ENCODE measurements at places on chromosomes 7 and 10. TPM values are rescaled to one million over a fixed set of nuclear protein-coding genes. Genes with fewer than 3 reads are reported as not detected.

The RASSF4 gene
- 49.0 TPM for total RNA-seq

The LRRD1 gene
- total RNA-seq = not detected

The OR2A42 gene
- not detected for total RNA-seq

- H3K36me3 ChIP-seq = no peaks in the 10 kb centered on the region
- H3K4me1 ChIP-seq = no peaks in the 10 kb centered on the region
- H3K4me3 ChIP-seq = no peak overlapping the region
- H3K27me3 ChIP-seq = no peaks in the 10 kb centered on the region
- no peak for DNase-seq
Measured at GRCh38 chr7:79806161-79806734, 328.4 kb upstream of the GNAI1 start.

DNA sequence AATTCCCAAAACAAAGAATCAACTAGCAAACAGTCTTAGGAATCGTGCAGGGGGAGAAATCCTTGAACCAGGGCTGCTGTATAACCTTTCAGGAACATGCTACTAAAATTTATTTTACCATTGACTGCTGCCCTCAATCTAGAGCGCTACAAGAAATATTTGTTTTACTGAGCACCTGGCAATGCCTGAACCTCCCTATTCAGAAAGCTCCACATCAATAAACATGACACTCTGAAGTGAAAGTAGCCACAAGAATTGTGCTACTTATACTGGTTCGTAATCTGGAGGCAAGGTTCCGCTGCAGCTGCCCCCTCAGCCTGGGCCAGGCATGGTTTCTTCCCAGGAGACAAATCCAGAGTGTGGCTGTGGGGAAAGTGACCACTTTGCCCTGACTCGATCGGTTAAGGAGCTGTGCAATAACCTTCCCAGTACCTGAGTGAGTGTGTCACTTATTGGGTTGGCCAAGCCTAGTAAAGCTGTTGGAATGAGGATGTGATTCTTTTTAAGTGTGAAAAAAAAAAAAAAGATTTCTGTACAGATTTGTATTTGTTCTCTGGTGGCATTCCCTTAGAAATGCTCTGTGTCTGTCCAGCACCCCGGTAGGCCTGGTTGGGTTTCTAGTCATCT is 7.7 kb downstream of the VWA2 start:
- DNase-seq = no peak
- no peaks in the 10 kb centered on the region for H3K27me3 ChIP-seq
- H3K4me3 ChIP-seq = no peak overlapping the region
- peak overlapping the region; percentile 51 for H3K27ac ChIP-seq
- peaks cover 26% of the 10 kb centered on the region for H3K4me1 ChIP-seq
- no peaks in the 10 kb centered on the region for H3K36me3 ChIP-seq

GRCh38 chr10:126670056-126670894 is at the start of gene C10orf90:
Gene C10orf90 (minus strand): TSS chr10:126670693. CDS start chr10:126670480, 213 bp downstream.
- no peak for DNase-seq
- no peaks in the 10 kb centered on the region for H3K36me3 ChIP-seq
- no peak within 1 kb of the TSS for H3K4me3 ChIP-seq
- no peaks in the 10 kb centered on the region for H3K27me3 ChIP-seq

DNA sequence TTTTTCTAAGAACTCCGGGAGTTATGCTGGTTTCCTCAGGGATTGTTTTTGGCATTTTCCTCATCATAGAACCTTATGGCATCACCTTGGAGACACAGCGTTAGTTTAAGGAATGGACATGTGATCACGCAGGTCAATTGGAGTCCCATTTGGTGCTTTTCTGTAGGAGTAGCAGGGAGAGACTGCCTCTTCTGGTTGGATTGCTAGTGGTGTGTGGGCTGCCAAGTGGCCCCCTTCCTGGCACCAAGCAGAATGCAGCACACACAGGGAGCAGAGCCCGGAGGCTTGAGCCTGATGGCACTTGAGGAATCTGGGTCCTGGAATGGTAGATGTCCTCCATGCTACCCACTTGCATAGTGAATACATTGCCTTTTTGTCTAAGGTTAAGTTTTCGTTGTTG is 57.9 kb downstream of the SDK1 start:
- no peak for DNase-seq
- no peaks in the 10 kb centered on the region for H3K27me3 ChIP-seq

DNA sequence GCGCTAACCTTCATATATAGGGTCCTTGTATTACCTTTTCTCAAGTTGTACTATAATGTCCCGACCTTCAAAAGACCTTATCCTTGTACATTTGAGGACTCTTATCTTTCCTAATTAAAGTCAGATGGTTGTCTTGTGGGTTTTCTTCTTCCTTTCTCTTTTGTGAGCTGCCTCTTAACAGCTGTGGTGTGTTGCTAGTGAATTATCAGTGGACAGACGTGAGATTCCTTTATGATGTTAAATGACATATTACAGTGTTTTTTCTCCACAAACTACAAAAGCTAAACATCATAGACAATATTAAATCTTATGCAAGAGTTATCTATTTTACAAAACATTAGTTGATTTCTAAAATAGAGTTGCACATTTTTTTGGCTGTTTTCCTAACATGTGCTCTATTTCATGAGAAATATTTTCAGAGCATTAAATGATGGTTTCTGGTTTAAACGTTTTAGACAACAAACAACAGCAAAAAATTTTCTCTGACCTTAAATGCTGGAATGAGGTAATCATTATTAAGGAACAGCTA is 272.2 kb upstream of the NPVF start:
- H3K4me3 ChIP-seq = no peak overlapping the region
- H3K4me1 ChIP-seq = peaks cover 10% of the 10 kb centered on the region
- no peak overlapping the region for H3K27ac ChIP-seq

GRCh38 chr7:127578036-127578684 is 7.2 kb downstream of the GCC1 start:
- H3K27me3 ChIP-seq = no peaks in the 10 kb centered on the region
- no peak for DNase-seq
- H3K4me3 ChIP-seq = no peak overlapping the region
- H3K36me3 ChIP-seq = peaks cover 44% of the 10 kb centered on the region
- no peak overlapping the region for H3K27ac ChIP-seq

DNA sequence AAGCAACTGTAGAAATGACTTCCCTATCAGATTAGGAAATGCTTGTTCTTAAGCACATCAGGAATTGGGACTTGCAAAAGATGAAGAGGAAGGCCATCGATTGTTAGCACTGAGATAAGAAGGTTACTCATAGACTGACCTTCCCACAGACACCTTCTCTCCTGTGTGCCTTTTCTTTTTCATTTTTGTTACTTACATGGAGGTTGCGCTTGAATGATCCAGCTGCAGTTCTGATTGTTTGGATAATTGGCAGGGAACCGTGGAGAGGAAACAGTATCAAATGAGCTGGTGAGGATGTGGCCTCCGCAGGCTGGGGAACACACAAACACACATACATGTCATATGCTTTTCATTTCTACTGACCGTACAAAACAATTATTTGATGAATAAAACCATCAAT is 134.9 kb upstream of the RSU1 start:
- H3K4me1 ChIP-seq = peaks cover 16% of the 10 kb centered on the region
- H3K36me3 ChIP-seq = no peaks in the 10 kb centered on the region
- H3K27me3 ChIP-seq = no peaks in the 10 kb centered on the region
- no peak overlapping the region for H3K4me3 ChIP-seq
- no peak overlapping the region for H3K27ac ChIP-seq

- H3K4me1 ChIP-seq = no peaks in the 10 kb centered on the region
- DNase-seq = no peak
- H3K27me3 ChIP-seq = no peaks in the 10 kb centered on the region
- no peak overlapping the region for H3K4me3 ChIP-seq
Measured at GRCh38 chr7:73504920-73505319, 17.2 kb downstream of the BAZ1B start.

DNA sequence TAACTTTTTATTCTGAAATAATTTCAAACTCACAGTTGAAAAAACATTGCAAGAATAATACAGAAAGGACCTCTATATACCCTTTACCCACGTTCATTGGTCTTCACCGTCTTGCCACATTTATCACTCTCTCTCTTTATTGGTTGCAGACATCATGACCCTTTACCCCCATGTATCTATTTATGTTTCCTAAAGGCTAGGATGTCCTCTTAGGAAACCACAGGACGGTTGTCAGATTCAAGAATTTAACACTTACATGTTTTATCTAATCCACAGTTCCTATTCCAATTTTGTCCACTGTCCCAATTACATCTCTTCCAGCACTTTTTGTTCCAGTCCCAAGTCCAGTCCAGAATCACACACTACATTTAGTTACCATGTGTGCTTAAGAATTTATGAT is 67.6 kb upstream of the FGFR2 start:
- no peaks in the 10 kb centered on the region for H3K27me3 ChIP-seq
- peaks cover 15% of the 10 kb centered on the region for H3K4me1 ChIP-seq
- H3K36me3 ChIP-seq = no peaks in the 10 kb centered on the region
- H3K4me3 ChIP-seq = no peak overlapping the region
- no peak overlapping the region for H3K27ac ChIP-seq

DNA sequence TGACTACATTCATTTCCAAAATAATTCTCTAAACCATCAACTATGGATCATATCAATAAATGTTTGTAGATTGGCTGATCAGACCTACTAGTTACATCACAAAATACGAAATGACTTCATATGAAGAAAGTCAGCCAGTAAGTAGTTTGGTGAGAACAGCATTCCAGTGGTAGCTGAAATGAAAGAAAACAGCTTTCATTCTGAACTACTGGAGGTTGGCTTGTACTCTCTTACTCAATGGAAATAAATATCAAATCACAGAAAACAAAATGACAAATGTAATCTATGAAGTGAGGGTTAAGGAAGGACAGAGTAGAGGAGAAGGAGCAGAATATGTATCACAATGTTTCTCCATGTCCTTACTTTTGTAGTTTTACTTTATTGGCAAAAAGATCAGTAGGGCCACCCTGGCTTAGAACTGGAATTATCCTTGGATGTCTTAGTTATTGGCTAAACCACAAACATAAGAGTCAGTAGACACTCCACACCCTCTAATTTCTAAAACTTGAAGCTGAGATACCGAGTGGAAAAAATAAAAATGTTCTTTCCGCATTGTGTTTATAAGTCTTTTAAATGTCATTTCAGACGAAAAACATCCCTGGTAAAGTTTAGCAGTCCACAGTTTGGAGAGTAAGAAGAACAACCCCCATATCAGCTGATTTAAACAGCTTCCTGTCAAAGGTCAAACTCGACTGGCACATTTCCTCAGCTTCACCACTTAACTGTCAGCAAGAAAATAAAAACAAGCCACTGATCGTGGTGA is 74.0 kb upstream of the DGKI start:
- H3K27me3 ChIP-seq = no peaks in the 10 kb centered on the region
- DNase-seq = no peak
- no peaks in the 10 kb centered on the region for H3K4me1 ChIP-seq

- DNase-seq = no peak
- H3K4me1 ChIP-seq = no peaks in the 10 kb centered on the region
- H3K27ac ChIP-seq = no peak overlapping the region
Measured at GRCh38 chr10:53315709-53316108, 543.1 kb upstream of the MBL2 start.

GRCh38 chr7:30730097-30730496 is 21.8 kb upstream of the INMT start:
- no peaks in the 10 kb centered on the region for H3K27me3 ChIP-seq
- H3K4me1 ChIP-seq = no peaks in the 10 kb centered on the region

DNA sequence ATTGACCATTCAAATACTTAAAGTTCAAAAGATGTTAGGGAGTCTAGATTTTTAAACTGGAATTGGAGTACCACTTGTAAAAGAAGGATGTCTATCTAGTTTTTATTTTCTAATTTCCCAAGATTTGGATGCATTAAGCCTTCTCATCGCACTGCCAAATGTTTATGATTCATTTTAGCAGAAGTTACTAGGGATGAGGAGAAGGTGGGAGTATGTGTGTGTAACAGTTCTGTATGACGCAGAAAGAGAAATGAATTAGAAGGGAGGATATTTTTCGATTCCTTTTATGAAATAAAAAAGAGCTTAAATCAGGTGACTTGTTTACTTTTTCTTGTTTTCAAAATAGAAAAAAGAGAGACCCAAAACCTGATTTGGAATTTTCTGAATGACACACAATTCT is 6.8 kb upstream of the SLK start:
- no peak for DNase-seq
- no peak overlapping the region for H3K4me3 ChIP-seq
- H3K36me3 ChIP-seq = no peaks in the 10 kb centered on the region
- no peaks in the 10 kb centered on the region for H3K27me3 ChIP-seq
- H3K27ac ChIP-seq = no peak overlapping the region

- DNase-seq = no peak
- H3K27ac ChIP-seq = no peak overlapping the region
- no peak overlapping the region for H3K4me3 ChIP-seq
- no peaks in the 10 kb centered on the region for H3K27me3 ChIP-seq
- no peaks in the 10 kb centered on the region for H3K4me1 ChIP-seq
Measured at GRCh38 chr10:1348773-1349050, 292.5 kb downstream of the WDR37 start.

DNA sequence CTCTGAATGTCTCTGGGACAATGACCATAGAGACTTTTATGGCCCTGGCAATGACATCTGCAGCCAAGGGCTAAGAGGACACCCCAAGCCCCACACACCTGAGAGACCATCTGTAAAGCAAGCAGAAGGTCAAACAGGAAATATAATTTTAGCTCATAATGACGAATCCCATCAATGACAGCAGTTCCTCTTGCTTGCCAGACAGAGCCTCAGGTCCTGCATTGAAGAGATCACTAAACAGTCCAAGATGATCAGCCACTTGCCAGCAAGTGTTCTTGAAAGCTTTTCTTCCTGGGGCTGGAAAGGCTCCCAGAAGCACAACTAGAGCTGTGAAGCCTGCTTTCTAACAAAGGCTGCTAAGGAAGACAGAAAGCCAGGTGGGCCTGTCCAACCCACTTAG is 993.7 kb upstream of the AUTS2 start:
- H3K36me3 ChIP-seq = no peaks in the 10 kb centered on the region
- no peak overlapping the region for H3K27ac ChIP-seq
- H3K4me1 ChIP-seq = no peaks in the 10 kb centered on the region
- no peaks in the 10 kb centered on the region for H3K27me3 ChIP-seq
- DNase-seq = no peak

- H3K27ac ChIP-seq = no peak overlapping the region
- DNase-seq = no peak
- H3K36me3 ChIP-seq = no peaks in the 10 kb centered on the region
- H3K4me1 ChIP-seq = no peaks in the 10 kb centered on the region
- H3K27me3 ChIP-seq = no peaks in the 10 kb centered on the region
Measured at GRCh38 chr7:143910473-143911248, 8.7 kb upstream of the TCAF1 start.
